ENCODE measurements at places on chromosomes 11 and 22.

- no peak for DNase-seq
These were observed 5.6 kb downstream of the CCDC82 start for GRCh38 chr11:96384156-96384555.

DNA sequence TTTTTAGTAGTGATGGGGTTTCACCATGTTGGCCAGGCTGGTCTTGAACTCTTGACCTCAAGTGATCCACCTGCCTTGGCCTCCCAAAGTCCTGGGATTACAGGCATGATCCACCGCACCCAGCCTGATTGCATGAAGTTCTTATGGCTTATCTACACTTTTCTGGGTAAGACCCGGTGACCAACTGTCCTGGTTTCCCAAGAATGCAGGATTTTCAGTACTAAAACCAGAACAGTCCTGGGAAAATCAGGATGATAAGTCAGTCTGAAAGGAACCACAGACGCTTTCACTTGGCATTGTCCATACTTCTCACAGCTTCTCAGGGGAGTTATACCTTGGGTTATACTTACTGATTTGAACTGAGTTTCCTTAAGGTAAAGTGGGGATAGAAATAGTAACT is 1.4 kb upstream of the BPIFC start:
- DNase-seq, result no peak

GRCh38 chr11:4890279-4890678 is 8.6 kb downstream of the OR51T1 start:
- DNase-seq, result no peak

DNA sequence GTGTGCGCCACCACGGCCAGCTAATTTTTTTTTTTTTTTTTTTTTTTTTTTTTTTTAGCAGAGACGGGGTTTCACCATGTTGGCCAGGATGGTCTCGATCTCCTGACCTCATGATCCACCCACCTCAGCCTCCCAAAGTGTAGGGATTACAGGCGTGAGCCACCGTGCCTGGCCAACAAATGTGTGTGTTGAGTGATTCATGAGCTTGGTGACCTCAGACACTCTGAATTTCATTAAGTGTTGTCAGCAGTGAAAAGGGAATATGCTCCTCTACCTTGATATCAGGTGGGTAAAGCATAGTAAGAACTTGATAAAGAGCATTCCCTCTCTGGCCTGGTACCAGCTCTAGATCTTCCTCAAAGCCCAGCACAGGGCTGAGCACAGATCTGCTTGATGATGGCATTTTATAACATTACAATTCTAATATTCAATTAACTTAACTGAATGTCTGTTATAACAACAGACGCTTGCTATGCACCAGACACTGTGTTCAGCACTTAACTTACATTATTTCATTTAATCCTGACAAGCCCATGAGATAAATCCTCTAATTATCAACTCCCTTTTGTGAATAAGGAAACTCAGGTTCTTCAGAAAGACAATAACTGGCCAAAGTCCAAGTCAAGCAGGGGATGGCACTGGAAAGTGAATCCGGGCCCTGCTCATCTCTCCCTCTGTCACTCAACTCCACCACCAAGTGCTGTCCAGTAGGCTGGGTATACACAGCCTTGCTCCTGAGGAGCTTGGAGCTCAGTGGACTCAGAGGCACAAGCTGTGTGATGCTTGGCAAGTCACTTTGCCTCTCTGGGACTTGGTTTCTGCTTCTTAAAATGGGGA is 13.0 kb downstream of the TBC1D10A start:
- DNase-seq, result no peak

GRCh38 chr11:109680127-109680526 is 258.1 kb downstream of the C11orf87 start:
- no peak for DNase-seq

GRCh38 chr22:22576989-22577427 is 17.9 kb upstream of the PRAME start:
- DNase-seq, result no peak

DNA sequence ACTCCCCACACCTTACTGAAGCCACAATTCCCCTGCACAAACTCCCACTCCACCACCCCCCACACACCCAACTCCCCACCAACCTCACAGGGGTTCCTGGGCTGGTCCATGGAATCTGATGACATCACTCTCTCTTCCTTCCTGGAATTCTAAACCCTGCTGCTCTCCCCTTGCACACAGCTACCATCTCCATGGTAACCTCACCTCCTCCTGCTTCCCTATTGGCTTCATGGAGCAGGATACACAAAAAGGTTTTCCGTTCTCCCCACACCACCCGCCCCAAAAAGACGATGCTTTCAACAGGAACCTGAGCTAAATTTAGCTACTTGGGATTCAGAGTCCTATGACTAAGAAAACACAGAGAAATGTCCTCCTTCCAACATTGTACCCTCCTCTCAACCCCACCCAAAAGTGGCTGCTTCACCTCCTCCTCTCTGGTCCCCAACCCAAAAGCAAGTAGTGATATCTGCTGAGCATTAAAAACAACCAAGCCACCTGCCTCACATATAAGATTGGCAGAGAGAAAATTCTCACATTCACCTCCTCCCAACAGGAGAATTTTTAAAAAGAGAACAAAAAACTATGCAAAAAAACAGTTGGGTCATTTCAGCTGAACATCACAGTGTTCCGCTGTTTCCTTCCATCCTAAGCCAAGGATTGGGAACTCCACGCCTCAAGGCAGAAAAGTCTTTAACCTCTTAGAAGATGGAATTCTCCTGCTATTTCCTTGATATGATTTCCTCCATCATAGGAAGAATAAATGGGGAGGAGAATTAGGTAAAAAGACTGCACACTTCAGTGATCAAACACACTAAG is 66.9 kb downstream of the RBFOX2 start:
- no peak for DNase-seq
